ENCODE measurements at places on chromosomes 1 and 21.

- DNase-seq, result no peak
Observed at GRCh38 chr21:34965200-34966174, 83.6 kb downstream of the RUNX1 start.

- no peak for DNase-seq
Observed at GRCh38 chr1:110249256-110249655, 39.1 kb downstream of the KCNC4 start.

DNA sequence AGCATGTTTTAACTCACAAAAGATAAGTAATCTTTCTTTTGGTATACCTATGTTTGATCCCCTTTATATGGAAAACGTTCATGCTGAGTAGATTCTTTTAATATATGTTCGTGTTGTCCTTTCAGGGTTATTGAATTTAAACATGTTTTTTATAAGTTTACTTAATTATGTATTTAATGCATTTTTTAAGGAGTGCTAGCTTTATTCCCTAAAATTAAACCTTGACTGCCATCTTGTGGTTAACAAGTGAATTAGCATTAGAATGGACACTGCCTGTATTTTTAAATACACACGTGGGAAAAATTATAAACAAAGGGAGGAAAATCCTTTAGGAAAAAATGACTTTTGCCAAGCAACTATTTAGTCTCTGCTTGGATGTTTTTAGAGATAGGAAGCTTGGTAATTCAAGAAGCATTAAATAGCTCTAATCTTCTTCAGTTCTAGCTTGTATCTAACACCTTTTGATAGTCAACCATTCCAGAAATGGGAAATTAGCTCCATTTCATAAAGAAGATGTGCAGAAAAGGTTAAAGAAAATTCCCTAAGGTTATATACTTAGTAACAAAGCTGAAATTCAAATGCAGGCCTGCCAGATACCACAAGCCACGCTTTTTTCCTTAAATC is 43.0 kb downstream of the UBE2U start:
- no peak for DNase-seq

- DNase-seq, result no peak
Observed at GRCh38 chr1:169364948-169365347, 2.6 kb downstream of the NME7 start.

- no peak for DNase-seq
Observed at GRCh38 chr1:244316986-244317655, 134.6 kb downstream of the ADSS2 start.

GRCh38 chr1:234595899-234596298 is 14.1 kb downstream of the IRF2BP2 start:
- DNase-seq, result no peak

- no peak for DNase-seq
Observed at GRCh38 chr1:55060133-55060999, 21.0 kb downstream of the PCSK9 start.

DNA sequence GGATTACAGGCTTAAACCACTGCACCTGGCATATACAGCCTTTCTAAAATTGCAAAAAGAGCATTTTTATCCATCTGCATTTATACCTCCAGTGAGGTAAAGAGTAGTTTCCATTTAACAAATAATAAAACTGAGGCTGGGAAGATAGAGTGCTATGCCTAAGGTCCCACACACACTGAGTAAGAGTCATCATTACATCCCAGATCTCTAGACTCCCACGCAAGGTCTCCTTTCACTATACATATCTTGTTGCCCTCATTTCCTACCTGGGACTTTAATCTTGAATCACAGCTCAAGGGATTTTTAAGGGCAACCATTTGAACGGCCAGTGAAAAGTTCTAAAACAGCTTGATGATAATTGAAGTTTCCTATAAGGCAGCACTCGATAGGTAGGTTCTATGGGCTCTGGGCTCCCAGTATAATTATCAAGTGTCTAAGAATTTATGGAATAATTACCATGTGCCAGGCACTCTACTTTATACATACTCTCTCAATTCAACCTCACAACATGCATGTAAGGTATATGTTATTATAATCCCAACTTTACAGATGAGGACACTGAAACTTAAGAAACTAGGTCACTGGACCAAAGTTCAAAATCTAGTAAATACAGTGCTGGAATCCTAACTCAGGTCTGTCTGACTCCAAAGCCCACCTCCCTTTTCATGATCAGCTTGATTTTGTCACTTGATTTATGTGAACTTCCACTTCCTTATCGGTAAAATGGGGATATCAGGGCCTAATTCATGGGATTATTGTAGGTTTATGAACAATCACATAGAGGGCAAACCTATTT is 23.3 kb upstream of the EPS15 start:
- no peak for DNase-seq

Data from stimulated activated CD4-positive, alpha-beta T cell treated with anti-CD3 and anti-CD28 coated beads, Interleukin-1b, Interleukin-23, amount 100 ng/mL, for 1 hour (primary cell).